Activated naive CD4-positive, alpha-beta T cell (primary cell): ENCODE measurements at places on chromosomes 5 and 9.

- no peak for DNase-seq
Measured at GRCh38 chr9:125509476-125509875, 197.5 kb downstream of the MAPKAP1 start.

- DNase-seq: no peak
Measured at GRCh38 chr9:133252301-133253020, 22.5 kb downstream of the ABO start.

GRCh38 chr5:57986761-57987341, 473.0 kb downstream of the PLK2 start:
- no peak for DNase-seq

GRCh38 chr9:13332571-13332970, 53.1 kb upstream of the MPDZ start:
- DNase-seq: no peak

DNA sequence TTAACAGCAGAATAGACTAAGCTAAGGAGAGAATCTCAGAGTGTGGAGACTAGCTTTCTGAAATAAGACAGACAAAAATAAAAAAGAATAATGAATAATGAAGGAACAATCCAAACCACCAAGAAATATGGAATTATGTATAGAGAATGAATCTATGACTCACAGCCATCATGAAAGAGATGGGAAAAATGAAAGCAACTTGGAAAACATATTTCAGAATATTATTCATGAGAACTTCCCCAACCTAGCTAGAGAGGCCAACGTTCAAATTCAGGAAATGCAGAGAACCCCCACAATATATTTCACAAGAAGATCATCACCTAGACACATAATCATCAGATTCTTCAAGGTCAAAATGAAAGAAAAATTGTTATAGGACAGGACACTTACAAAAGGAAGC, 349.0 kb upstream of the MPDZ start:
- no peak for DNase-seq

GRCh38 chr9:84173961-84174360, 166.6 kb downstream of the SLC28A3 start:
- no peak for DNase-seq

DNA sequence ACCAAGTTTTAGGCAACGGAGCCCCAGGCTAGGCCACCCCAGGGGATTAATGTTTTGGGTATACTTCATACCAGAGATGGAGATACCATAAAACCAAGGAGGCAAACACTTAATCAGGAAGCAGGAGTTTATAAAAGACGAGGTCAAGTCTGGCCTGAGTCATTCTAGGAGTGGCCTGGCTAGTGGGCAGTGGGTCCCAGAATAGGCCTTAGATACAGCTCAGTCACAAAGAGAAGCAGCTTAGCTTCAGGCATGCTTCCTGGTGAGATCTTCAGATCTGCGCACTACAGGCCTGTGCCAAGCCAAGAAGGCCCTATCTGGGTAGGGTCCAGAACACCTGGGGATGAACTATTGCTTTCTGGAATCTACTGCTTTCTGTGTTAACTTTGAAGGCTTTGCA, 20.6 kb upstream of the NR5A1 start:
- no peak for DNase-seq
